ENCODE measurements at places on chromosomes 4 and X.

- DNase-seq = no peak
Measured at GRCh38 chr4:143367863-143368262, 31.2 kb downstream of the GAB1 start.

- DNase-seq = no peak
Measured at GRCh38 chr4:119832776-119833175, 204.2 kb upstream of the PDE5A start.

DNA sequence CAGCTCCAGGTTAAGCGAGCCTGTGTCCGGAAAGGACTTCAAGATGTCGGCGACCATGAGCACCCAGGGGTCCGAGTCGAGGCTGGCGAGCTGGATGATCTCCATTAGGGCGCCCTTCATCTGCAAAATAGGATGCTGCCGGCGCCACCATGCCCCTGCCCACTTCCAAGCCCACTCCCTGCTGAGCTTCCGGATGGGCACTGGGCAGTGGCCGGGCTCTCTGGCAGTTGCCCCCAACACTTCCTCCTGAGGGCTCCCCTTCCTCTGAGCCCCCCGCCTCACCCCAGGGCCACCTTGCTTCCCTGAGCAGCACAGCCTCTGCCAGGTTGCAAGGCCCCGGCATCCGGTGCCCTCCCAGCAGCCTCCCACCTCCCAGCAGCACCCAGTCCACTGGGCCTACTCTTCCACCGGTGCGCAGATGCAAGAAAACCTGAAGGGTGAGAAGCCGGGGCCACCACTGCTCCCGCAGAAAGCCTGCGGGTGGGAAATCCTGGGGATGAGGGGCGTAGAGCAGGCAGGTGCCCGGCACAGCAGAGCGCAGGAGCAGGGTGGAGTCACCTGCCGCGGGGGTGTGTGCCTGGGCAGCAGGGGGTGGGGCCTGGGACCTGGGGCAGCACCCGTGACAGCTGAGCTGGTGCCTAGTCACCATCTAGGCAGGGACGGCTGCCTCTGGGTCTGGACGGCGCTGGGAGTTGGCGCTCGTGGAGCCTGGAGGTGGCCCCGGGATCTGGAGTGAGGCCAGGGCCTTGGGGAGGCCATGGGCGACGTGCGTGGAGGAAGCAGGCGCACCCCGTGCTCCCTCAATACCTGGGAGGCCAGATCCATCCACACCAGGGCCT lies 17.0 kb downstream of the NELFA start:
- DNase-seq = peak; percentile 71

- DNase-seq = no peak
Measured at GRCh38 chr4:133565379-133565778, 416.3 kb downstream of the PCDH10 start.

GRCh38 chr4:180054291-180054690 lies 2188.9 kb upstream of the TENM3 start:
- no peak for DNase-seq

DNA sequence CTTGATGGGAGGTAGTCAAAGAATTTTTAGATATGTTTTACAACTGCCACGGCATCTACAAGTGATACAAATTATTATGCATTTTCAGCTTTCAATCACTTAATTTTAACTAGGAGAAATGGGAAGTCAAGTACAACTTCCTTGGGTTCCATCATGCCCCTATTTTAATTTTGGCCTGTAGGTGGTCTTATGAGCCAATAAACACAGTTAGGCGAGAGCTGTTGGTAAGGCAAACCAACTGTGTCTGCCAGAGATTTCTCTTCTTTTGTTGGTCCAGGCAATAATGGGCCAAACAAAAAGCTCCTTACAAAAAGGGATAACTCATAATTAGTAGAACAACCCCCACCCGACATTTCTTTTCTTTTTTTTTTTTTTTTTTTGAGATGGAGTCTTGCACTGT lies 63.3 kb upstream of the ARX start:
- no peak for DNase-seq

GRCh38 chr4:48134081-48134480 lies at the start of gene TXK:
Gene TXK, minus strand, starts transcription at chr4:48134250. Its CDS starts 80 bp downstream, at chr4:48134170.
- DNase-seq = no peak

GRCh38 chr4:170015285-170015684 lies 10.9 kb downstream of the MFAP3L start:
- no peak for DNase-seq

- DNase-seq = peak; percentile 65
Measured at GRCh38 chrX:133660281-133660680, 245.0 kb upstream of the GPC4 start.

- DNase-seq = peak; percentile 86
Measured at GRCh38 chr4:156968479-156968984, 3.1 kb downstream of the PDGFC start.

DNA sequence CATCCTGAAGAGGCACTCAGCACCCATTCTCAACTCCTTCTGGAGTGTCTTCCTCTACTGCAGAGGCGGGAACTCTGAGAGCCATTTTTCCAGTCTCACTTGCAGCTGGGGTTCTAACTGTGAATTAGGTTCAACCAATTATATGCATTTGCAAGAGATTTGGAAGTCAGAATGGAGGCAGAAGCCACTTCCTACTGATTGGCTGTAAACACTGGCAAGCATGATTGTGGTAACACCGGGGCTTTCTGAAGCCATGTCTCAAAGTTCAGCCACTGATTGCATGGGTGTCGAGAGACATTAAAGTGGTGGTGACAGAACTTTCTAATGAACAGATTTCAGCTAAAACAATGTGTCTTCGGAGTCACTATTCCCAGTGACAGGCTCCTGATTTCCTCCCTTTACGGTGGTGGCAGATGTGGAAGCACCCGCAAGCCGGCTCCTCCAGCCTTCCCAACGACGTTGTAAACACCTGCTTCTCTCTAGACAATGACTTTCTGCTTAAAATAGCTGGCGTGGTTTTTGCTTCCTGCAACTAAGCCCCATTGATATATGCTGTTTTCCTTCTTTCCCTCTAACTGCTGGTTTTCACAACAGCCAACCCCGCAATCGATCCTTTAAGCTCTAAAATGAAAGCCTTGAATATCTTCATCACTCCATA lies 92.0 kb downstream of the IRF2 start:
- peak; percentile 18 for DNase-seq

GRCh38 chr4:176425035-176425434 lies 105.3 kb downstream of the SPCS3 start:
- no peak for DNase-seq

- DNase-seq = no peak
Measured at GRCh38 chr4:15652841-15653240, 2.3 kb downstream of the FBXL5 start.

DNA sequence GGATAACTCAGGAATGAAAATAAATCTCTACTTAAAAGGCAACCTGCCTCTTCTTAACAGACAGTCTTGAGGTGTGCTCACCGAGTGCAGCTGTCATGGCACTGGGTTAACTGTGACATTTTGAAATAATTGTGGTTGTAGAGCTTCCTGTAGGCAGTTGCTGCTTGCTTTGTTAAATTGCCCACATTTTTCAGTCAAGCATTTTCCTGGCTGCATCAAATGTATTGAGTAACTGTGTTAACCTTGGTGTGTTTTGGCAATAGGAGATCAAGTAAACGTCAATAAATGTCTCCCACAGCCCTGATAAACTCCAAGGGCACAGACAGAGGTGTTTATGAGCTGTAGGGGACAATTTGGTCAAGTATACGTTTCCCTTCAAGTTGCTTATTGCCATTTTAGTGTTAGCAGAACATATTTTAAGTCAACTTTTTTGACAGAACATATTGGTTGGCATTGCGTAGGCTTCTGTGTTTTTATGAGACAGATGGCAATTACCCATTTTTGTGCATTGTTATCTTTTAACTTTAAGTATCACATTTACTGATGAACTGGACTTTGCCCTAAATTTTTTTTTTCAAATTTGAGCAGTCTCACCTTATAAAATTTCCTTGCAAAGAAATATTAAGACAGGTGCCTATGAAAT lies 527.4 kb downstream of the C4orf33 start:
- no peak for DNase-seq

DNA sequence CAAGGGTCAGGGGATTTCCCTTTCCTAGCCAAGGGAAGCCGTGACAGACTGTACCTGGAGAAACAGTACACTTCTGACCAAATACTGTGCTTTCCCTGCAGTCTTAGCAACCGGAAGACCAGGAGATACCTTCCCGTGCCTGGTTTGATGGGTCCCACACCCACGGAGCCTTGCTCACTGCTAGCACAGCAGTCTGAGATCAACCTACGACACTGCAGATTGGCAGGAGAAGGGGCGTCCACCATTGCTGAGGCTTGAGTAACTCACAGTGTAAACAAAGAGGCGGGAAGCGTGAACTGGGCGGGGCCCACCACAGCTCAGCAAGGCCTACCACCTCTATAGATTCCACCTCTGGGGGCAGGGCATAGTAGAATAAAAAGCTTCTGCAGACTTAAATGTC lies 48.7 kb upstream of the SRD5A3 start:
- DNase-seq = no peak

Data from adrenal gland (tissue), 19 donors.